Pancreas (tissue), 10 donors: ENCODE measurements at places on chromosomes 16 and 17.

DNA sequence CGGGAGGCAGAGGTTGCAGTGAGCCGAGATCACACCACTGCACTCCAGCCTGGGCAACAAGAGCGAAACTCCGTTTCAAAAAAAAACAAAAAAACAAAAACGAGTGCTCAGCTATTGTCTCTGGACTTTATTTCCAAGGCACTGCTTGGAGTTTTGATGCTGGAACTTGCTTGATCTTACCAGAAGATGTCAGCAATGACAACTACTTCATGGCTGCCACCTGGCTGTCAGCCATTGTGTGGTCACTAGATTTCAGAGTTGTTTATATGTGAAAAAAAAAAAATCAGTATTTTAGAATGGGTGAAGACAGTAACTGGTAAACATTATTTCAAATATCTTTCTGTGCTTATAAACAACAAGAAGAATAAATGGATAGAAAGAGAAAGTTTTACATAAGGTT, 26.3 kb upstream of the OR4D1 start:
- DNase-seq: no peak
- no peak overlapping the region for H3K4me3 ChIP-seq
- H3K27ac ChIP-seq: no peak overlapping the region
- no peaks in the 10 kb centered on the region for H3K4me1 ChIP-seq
- H3K27me3 ChIP-seq: peaks cover 11% of the 10 kb centered on the region
- H3K36me3 ChIP-seq: no peaks in the 10 kb centered on the region

GRCh38 chr17:31492880-31493655, 101.6 kb downstream of the RAB11FIP4 start:
- H3K27ac ChIP-seq: peak overlapping the region; percentile 96
- H3K4me1 ChIP-seq: peaks cover 66% of the 10 kb centered on the region
- H3K36me3 ChIP-seq: no peaks in the 10 kb centered on the region
- peak; percentile 62 for DNase-seq

- DNase-seq: no peak
- no peaks in the 10 kb centered on the region for H3K4me1 ChIP-seq
- H3K4me3 ChIP-seq: no peak overlapping the region
- H3K27me3 ChIP-seq: no peaks in the 10 kb centered on the region
Observed at GRCh38 chr16:88983165-88983564, 6.2 kb upstream of the CBFA2T3 start.

- no peak overlapping the region for H3K27ac ChIP-seq
- no peaks in the 10 kb centered on the region for H3K4me1 ChIP-seq
- peaks cover 5% of the 10 kb centered on the region for H3K27me3 ChIP-seq
- H3K36me3 ChIP-seq: no peaks in the 10 kb centered on the region
Observed at GRCh38 chr17:15157051-15157450, 108.1 kb downstream of the PMP22 start.

- H3K27me3 ChIP-seq: no peaks in the 10 kb centered on the region
- H3K36me3 ChIP-seq: peaks cover 27% of the 10 kb centered on the region
- H3K27ac ChIP-seq: no peak overlapping the region
- DNase-seq: no peak
- H3K4me3 ChIP-seq: no peak overlapping the region
- H3K4me1 ChIP-seq: no peaks in the 10 kb centered on the region
Observed at GRCh38 chr17:62588109-62588508, 39.4 kb upstream of the MRC2 start.
